ENCODE measurements at places on chromosomes 7 and 10.

GRCh38 chr10:100615908-100616307 lies 80.2 kb downstream of the HIF1AN start:
- H3K27me3 ChIP-seq: no peaks in the 10 kb centered on the region
- H3K27ac ChIP-seq: no peak overlapping the region
- H3K4me1 ChIP-seq: peaks cover 1% of the 10 kb centered on the region

DNA sequence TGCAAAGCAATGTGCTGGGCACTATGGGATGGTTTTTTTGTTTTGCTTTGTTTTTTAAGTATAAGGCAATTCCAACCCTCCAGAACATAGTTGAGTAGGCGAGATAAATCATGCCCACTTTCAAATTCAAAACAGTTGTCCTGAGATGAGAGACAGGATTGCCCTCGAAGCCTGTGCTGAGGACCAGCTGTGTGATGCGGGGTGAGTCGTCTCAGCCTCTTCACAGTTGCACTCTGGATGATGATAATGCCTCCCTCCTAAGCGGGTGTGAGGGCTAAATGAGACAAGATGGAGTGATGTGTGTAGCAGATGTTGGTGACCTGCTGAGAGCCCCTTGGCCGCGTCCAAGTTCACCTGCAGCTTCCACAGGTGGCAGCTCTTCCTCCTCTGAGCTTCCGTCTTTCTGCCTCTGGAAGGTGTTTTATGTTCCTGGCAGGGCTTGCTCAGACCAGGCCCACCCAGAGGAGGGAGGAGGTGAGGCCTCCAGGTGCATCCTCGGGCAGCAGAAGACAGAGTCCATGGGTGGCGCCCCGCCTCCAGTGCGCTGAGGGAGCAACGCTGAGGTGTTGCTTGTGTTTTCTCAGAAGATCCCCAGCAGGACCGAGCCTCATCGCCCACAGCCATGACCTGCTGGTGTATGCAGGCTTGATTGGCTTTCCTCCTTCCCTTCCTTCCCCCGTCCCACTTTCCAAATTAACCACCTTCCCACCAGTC lies 30.6 kb downstream of the ECHDC3 start:
- H3K27me3 ChIP-seq: no peaks in the 10 kb centered on the region
- no peak for DNase-seq
- H3K4me3 ChIP-seq: no peak overlapping the region
- no peaks in the 10 kb centered on the region for H3K36me3 ChIP-seq

DNA sequence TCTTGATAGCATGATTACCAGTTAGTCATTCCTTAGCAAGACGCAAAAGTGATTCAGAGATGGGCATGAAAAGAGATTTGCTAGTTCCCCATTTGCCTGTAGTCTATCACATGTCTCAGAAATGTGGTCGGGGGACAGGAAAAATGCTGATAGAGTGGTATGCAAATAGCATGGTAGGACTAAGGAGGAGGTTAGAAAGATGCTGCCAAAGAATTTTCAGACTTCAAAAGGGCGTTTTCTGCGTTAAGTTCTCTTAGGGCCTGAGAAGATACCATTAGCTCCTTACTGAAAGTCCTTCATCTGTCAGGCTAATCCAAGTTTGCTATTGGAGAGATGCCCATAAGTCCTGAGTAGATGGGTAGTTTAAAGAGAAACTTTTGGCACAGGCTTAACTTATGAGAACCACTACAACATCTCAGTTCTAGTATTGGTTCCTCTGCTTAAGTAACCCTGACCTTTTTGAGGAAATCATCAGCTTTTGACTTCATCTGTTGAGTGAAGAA lies 2.7 kb downstream of the CALD1 start:
- no peaks in the 10 kb centered on the region for H3K36me3 ChIP-seq
- no peaks in the 10 kb centered on the region for H3K27me3 ChIP-seq
- H3K27ac ChIP-seq: no peak overlapping the region
- DNase-seq: peak; percentile 63
- H3K4me1 ChIP-seq: peaks cover 11% of the 10 kb centered on the region
- H3K4me3 ChIP-seq: no peak overlapping the region

DNA sequence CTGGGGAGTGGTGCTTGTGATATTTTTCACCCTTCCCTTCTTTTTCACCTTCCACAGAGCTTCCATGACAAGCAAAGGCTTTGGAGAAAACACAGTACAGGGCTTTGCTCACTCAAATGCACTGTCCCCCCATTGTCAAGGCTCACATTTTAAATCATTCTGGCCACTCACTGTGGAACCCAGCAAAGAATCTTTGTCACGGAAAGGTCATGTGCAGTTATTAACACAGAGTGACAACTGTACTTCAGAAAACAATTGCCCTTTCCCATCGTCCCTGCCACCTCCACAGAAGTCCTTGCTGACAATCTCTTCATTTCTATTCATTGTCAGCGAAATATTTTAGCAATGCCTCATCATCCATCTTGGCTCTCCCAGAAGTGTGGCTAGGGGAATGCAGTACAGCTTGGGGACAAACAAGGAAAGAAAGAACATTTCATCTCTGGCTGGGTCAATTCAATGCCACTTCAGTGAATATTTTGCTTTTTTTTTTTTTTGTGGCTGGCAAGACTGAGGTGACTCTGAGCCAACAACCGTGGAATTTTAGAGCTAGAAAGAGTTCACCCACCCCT lies 851.0 kb downstream of the KCNMA1 start:
- H3K27ac ChIP-seq: no peak overlapping the region
- no peaks in the 10 kb centered on the region for H3K36me3 ChIP-seq
- H3K27me3 ChIP-seq: no peaks in the 10 kb centered on the region
- no peak overlapping the region for H3K4me3 ChIP-seq

DNA sequence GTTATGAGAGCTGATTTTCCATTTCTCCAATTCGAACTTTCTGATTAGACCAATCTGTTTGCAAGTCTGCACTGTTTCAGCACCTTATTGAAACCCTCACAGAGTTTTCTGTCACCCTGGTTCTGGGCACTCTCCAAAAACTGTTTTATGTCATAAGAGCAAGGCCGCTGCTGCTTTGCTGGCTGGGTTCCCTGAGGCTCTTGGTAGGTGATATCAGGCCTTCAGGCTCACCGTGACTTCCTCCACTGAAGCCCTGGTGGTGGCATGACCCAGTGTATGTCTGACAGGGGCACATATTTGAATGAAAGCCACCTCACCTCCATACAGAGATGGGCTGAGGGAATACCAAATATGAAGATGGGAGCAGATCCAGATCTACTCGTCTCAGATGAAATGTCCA lies 8.3 kb downstream of the RABGEF1 start:
- H3K27me3 ChIP-seq: no peaks in the 10 kb centered on the region
- no peak overlapping the region for H3K4me3 ChIP-seq
- no peak overlapping the region for H3K27ac ChIP-seq
- no peak for DNase-seq
- no peaks in the 10 kb centered on the region for H3K4me1 ChIP-seq
- H3K36me3 ChIP-seq: no peaks in the 10 kb centered on the region

DNA sequence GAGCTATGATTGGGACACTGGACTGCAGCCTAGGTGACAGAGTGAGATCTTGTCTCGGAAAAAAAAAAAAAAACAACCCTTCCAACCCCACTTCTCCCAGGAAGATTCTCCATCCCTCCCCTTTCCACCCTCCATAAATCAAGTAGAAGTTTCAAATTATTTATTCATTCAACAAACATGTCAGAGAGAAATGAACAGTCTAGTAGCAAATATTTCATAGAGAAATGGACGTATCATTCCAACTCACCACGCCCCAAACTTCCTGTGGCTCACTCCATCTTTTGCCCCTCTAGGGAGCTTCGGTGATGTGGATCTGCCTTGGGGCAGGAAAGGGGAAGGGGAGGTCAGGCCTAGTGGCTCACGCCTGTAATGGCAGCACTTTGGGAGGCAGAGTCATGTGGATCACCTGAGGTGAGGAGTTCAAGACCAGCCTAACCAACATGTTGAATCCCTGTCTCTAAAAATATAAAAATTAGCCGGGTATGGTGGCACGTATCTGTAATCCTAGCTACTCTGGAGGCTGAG lies 638 bp upstream of the TRAPPC14 start:
- peak overlapping the region; percentile 27 for H3K27ac ChIP-seq
- no peak overlapping the region for H3K4me3 ChIP-seq
- DNase-seq: peak; percentile 68
- H3K27me3 ChIP-seq: no peaks in the 10 kb centered on the region

GRCh38 chr7:92731335-92732063 lies 104.9 kb downstream of the CDK6 start:
- H3K4me3 ChIP-seq: no peak overlapping the region
- H3K4me1 ChIP-seq: no peaks in the 10 kb centered on the region
- no peaks in the 10 kb centered on the region for H3K27me3 ChIP-seq
- H3K27ac ChIP-seq: no peak overlapping the region
- no peak for DNase-seq

DNA sequence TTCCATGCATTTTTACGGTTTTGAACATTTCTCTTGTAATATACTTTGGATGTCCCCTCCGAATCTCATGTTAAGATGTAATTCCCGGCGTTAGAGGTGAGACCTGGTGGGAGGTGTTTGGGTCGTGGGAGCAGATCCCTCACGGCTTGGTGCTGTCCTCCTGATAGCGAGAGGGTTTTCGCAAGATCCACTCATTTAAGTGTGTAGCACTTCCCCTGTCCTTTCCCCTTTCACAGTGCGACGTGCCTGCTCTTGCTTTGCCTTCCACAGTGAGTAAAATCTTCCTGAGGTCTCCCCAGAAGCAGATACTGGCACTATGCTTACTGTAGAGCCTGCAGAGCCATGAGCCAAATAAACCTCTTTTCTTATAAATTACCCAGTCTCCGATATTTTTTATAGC lies 6.6 kb downstream of the GPR141 start:
- H3K4me3 ChIP-seq: no peak overlapping the region
- H3K36me3 ChIP-seq: no peaks in the 10 kb centered on the region
- no peak for DNase-seq

DNA sequence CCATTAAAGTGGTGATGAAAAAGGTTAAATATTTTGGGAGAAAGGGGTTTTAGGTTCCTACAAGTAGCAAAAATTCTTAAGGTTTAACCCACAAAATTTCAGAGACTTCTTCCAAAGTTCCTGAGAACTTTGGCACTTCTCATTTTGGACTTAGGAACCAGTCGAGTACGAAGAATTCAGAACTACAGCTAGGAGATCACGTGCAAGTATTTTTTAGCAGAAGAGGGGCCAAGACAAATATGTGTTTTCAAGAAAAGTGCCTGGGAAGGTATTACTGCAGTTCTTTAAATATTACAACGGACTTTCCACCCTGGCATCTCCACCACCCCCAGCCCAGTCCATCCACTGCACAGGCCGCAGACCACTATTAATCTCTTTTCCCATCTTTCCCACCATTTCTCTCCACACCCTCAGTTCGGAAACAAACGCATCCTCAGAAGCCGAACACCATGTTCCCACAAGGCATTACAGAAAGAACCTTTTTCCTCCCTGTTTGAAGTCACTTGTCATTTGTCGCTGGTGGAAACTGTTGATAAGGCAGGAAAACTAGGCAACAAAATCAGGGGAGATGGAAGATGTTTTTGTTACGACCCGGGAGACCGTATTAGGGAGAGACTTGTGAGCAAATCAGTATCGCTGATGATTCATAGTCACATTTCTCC lies 7.1 kb downstream of the INHBA start:
- no peaks in the 10 kb centered on the region for H3K27me3 ChIP-seq
- no peaks in the 10 kb centered on the region for H3K36me3 ChIP-seq
- no peak overlapping the region for H3K27ac ChIP-seq
- H3K4me3 ChIP-seq: no peak overlapping the region

DNA sequence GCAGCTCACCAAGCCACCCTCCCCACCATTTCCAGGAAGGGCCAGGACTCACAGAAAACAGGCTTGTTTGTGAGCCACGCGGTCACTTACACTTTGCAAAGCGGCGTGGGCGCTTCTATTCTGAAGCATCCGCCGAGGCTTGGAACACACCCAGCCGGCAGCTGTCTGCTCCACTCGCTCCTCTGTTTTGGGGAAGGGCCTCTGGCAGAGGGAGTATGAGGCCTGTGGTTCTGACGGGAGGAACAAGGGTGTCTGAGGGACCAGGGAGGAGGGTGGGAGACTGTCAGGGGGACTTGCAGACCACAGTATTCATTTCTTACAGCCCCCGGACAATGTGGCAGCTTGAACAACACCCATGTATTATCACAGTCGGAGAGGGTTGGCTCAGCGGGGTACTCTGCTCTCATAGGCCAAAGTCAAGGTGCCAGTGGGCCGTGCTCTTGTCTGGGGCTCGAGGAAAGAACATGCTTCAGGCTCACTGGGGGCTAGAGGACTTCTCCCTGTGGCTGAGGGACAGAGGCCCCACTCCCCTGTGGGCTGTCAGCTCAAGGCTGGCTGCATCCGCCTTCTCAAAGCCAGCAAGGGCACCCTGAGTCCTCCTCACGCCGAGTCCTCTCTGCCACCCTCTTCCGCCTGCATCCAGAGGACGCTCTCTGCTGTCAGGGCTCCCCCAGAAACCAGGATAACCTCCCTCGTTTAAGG lies 60.4 kb upstream of the FAM20C start:
- no peak for DNase-seq
- no peaks in the 10 kb centered on the region for H3K36me3 ChIP-seq
- no peaks in the 10 kb centered on the region for H3K27me3 ChIP-seq
- H3K4me1 ChIP-seq: no peaks in the 10 kb centered on the region

DNA sequence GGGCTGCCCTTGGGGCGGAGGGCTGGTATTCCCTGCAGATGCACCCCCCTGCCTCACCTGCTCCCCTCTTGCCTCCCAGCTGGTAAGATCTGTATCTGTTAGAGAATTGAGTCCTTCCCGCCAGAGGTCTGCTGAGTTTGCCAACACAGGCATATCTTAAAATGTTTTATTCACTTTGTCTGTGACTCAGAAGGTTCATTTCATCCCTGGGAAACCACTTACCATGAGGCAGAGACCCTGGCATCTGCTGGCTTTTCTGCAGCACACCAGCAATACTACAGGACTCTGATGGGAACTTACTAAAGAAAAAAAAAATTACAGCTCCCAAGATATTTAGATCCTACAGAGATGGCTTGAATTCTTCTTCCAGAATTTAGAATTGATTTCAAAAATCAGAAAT lies 131.3 kb downstream of the PLPP4 start:
- no peak overlapping the region for H3K27ac ChIP-seq
- H3K36me3 ChIP-seq: no peaks in the 10 kb centered on the region
- no peaks in the 10 kb centered on the region for H3K4me1 ChIP-seq
- H3K4me3 ChIP-seq: no peak overlapping the region

DNA sequence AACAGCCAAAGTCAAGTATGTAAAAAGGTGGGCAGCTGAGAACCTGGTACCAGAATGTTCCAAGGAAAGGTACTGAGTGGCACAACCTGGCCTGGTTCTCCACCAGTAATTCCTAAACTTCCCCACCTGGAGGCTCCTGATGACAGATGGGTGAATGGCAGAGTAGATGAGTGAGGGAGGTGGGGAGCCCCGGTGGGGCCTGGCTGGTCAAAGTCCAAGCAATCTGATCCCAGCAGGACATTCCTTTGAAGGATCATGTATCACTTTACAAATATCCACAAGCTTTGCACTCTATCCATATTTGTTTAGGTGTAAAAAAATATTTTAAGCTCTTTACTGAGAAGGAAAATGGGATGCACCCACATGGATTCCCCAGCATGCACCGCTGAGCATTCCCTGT lies 250.2 kb downstream of the DPP6 start:
- no peaks in the 10 kb centered on the region for H3K36me3 ChIP-seq
- no peak overlapping the region for H3K4me3 ChIP-seq
- H3K27me3 ChIP-seq: no peaks in the 10 kb centered on the region
- DNase-seq: no peak

GRCh38 chr7:143229054-143229790 lies 7.4 kb downstream of the TAS2R40 start:
- H3K27me3 ChIP-seq: no peaks in the 10 kb centered on the region
- no peaks in the 10 kb centered on the region for H3K36me3 ChIP-seq
- peak; percentile 70 for DNase-seq
- H3K4me3 ChIP-seq: no peak overlapping the region

- no peak for DNase-seq
- H3K27ac ChIP-seq: no peak overlapping the region
- no peaks in the 10 kb centered on the region for H3K36me3 ChIP-seq
- H3K4me1 ChIP-seq: no peaks in the 10 kb centered on the region
- no peak overlapping the region for H3K4me3 ChIP-seq
Measured at GRCh38 chr10:92903633-92904032, 55.3 kb downstream of the EXOC6 start.
